ENCODE measurements at places on chromosomes 1 and 21.

DNA sequence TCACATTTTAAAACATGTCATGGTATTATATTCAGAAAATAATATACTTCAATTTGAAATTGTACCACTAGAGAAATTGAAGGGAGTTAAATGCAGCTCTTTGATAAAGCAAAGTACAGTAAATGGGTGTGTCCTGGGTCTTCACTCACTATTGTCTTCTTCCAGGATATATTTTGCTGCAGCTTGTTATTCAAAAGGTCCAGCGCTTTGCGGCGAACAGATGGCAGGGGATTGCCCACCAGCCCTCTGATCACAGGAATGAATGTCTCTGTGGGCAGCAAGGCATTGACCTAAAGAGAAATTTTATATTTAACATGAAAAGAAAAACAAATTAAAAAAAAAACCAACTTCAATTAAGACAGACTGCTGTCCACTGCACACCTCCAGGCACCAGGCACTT is 35.1 kb downstream of the LGALS8 start:
- DNase-seq: no peak

DNA sequence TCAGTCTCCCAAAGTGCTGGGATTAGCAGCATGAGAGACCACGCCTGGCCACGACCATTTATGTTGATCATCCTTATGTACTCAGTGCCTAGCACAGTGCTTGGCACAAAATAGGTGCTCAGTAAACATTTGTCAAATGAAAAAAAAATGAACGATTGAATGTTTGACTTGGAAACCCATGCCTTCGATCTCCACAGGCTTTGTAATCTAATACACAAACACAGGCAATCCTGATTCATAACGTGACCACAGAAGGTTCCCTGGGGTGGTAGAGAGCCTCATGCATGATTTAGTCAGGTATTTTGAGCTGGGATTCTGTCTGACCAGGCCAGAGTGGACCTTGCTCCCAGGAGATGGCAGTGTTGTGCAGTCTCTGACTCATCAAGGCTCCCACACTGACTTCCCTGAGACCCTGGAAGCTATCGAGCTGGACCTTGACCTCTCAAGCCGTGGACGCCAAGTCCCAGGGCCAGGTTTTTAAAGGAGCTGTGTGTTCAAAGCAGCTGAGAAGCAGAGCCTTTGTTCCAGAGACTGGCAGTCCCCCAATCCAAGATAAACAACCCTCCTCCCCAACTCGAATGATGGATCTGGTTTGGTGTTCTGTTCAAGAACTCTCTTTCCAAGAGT is 81.1 kb downstream of the PGM1 start:
- no peak for DNase-seq

DNA sequence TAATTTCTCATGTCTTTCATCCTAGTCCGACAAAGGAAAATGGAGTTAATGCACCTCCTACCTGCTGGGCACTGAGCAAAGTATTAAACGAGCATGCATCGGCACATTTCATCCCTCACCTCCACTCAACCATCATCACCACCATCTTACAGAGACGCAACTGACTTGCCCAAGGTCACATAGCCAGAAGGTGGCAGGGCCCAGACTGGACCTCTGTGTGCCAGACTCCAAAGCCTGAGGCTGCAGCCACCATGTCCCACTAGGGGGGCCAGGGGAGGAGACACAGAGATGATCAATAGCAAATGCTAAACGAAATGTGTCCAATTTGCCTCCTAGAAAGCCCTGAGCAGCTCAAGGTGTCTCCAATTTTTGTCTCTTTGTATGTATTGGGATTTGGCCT is 163.7 kb upstream of the EDN2 start:
- DNase-seq: no peak

DNA sequence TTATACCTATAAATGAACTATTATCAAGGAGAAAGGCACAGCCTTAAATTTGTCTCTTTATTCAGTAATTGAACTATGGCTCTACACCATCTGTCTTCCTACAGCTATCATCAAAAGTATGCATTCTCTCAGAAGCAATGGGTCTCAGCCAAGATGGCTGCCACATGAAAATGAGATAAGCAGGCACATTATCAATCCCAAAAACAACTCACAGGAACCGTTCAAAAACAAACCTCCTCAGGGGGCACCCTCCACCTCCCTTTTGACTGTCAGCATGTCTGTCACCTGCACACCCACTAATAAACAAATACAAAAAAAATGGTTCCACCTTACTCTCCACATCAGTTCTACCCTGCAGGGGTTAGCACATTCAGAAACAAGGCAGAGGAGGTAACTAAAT is 23.6 kb downstream of the KIAA0319L start:
- no peak for DNase-seq

DNA sequence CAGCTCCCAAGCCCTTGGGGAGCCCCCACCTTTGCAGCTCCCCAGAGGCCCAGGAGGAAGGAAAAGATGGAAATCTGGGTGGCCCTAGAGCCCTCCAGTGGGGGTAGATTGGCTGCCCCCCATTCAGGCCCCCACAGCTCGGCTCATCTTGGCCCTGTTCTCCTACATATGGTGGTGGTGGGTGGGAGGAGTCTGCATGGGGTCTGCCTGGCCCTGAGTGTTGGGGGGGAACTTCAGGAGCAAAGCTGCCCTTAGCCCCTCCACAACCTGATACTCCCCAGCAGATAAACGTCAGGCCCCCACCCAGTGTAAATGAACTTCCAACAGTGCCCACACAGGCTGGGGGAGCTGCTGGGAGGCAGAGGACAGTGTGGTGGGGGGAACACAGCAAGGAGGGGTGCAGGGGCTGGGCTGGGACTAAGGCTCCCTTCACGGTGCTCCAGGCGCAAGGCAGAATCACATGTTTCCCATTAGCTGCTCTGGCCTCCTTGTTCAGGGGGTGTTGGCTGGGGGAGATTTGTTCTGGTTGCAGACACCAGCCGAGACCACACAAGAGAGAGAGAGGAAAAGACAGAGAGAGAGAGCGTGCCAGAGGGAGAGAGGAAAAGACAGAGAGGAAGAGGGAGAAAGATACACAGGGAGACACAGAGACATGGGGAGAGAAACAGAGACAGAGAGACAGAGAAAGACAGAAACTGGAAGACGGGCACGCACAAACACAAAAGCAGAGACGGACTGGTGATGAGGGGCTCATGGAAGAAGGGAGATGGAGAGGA is 42.6 kb downstream of the AHDC1 start:
- no peak for DNase-seq

GRCh38 chr1:54009406-54009805 is 8.6 kb downstream of the LDLRAD1 start:
- no peak for DNase-seq

GRCh38 chr1:114561333-114561732 is 20.1 kb downstream of the BCAS2 start:
- DNase-seq: no peak

DNA sequence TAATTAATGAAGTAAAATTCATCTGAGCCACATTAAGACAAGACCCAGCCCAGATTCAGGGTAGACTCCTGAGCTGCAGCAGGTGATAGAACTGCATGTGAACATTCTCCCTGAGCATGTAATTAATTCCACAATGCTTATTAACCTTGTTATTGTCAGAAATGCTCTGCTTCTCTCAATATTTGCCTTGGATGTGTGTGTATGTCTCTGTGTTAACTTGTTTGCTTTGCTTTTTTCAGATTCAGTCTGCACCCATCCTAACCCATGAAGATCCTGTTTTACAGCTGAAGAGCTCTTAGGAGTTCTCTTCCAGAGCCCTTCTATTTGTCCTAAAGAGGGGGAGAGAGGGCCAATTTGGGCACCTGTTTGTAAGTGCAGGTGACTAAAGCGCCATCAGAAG is 143.2 kb upstream of the BMP8A start:
- DNase-seq: no peak

- DNase-seq: no peak
These were observed 117.8 kb downstream of the HHAT start for GRCh38 chr1:210446479-210446878.

GRCh38 chr1:186595969-186596368 is 84.3 kb downstream of the PTGS2 start:
- DNase-seq: no peak

DNA sequence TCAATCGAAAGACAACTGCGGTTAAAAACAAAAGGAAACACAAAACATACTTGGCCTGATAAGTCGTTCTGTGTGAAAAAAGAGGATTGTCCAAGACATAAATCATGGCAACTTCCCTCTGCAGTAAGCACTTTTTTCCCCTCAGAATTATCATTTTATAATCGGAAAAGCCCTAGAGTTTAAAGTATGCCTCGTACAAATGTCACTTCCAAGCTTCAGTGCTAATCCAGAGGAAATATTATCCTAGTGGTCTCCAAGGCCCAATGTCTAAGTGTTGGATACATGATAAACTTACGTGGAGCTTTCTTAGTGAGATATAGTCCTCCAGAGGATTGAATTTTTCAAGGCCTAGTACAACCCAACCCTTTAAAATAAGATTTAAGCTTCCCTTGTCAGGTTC is 11.2 kb upstream of the NTMT2 start:
- DNase-seq: no peak

GRCh38 chr1:200006711-200007110 is 20.8 kb upstream of the NR5A2 start:
- no peak for DNase-seq

GRCh38 chr1:12296623-12297022 is 66.8 kb downstream of the VPS13D start:
- peak; percentile 6 for DNase-seq

DNA sequence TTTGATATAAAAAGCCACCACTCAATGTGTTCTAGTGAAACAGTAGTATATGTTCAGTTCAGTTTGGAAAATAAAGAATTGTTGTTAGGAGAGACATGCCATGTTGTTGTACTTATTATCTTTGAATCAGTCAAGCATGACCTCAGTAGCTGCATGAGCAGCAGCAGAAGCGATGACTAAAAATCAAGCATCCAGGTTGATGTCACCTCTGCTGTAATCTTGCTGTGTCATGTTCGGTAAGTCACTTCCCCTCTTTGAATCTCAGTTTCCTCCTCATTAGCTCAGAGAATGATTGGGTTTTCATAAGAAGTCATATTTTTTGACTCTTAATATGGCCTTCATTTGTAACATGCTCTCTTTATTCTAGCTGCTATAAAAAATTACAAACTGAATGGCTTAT is 428.4 kb upstream of the B3GALT2 start:
- no peak for DNase-seq

GRCh38 chr1:182699393-182700350 is 15.3 kb upstream of the RGS8 start:
- DNase-seq: no peak

DNA sequence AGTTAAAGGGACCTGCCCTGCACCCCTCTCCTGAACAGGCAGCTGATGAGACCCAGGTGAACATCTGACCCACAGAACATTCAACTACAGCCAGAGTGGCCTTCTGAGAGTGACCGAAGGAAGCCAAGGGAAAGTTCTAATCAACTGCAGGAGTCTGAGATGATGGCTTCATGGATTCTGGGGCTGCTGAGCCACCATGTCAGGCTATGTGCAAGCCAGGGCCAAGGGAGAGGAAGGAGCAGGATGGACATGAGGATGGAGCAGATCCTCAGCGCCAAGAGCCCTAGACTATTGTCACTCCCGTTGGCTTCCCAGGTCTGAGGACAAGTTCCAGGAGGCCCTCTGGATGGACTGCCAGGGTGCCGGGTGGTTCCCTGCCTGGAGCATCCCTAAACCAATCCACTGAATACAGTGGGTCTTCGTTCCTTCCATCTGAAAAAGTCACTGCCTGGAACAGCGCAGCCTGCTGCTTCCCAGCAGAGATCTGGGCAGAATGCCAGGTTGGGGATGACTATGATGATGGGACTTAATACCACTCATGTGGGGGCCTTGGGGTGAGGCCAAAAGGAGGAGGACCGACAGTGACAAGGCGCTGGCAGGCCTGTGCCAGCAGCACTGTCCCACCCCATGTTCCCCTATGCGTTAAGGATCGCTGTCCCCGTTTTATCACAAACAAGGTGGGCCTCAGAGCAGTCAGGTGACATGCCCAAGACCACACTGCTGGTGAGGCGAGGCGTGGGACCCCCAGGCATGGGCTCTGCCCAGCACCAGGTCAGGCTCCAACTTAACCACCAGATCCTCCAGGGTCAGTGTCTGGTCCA is 19.8 kb downstream of the SPOCD1 start:
- DNase-seq: no peak

- no peak for DNase-seq
These were observed 129.9 kb downstream of the SLC30A10 start for GRCh38 chr1:219798283-219799030.

DNA sequence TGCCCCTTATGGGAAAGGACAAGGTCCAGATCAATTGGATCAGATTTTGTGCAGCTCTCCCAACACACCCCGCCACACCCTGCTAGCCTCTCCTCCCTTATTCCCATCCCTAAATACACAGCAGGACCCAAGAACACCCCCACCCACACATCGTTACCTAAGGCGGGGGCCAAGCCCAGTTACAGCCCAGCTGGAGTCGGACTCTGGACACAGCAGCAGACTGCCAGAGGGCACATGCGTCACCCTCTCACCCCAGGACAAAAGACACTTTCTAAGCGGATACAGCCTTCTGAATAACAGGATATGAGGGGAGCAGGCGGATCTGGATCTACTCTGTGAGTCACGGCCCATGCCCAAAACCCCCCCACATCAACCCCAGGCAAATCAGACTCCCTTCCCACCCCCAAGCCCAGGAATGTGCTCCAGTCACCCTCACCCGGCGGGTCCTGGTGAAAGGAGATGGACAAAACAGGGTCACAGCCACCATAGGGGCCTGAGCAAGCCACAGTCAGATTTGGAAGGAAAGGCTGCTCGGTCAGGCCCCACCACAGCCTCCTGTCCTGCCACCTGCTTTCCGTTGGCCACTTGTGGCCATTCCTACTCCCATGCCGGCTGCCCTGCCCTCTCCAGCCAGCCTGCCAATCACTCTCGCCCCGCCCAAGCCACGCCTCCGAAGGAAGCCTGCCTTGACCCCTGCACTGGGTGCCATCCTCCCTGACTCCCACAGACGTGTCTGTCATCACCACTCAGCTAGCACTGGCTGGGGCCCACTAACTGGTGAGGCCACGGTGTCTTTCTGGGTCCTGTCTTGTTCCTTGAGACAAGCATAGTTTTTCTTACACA is 4.0 kb downstream of the S100A16 start:
- no peak for DNase-seq

- DNase-seq: no peak
These were observed 83.6 kb upstream of the FOXD3 start for GRCh38 chr1:63238721-63239120.

DNA sequence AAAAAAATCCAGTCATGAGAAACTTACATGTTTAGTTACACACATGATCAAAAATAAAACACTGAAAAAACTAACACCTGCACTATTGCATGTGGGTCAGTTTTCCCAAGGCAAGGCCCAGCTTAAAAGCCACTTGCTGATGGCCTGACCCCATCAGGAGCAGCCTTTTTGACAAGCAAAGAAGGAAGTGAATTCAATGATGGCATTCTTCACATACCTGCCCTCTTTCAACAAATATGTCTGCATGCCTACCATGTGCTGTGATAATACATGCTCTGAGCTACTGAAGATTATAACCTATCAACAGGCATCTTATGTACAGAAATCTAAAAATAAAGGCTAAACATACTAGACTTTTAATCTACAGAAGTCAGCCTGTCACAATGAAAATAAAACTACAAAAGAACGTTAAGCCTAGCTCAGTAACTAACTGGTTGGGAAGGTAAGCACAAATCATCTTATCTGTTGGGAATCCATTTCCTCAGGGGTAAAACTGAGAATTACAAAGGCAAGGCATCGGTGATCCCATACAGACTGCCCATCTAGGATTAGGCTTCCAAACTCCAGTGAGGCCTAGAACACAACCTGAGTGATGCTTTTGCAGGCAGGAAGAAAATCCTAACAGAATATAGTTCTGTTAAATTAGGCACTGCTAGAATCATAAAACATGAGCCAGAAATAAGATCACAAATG is 14.5 kb downstream of the SORT1 start:
- DNase-seq: no peak

GRCh38 chr1:43205671-43206070 is 33.5 kb downstream of the CFAP57 start:
- DNase-seq: no peak
